ENCODE measurements at places on chromosomes 5 and 9. TPM values are rescaled to one million over a fixed set of nuclear protein-coding genes. Genes with fewer than 3 reads are reported as not detected.

The CSNK1A1 gene
- total RNA-seq: 168 TPM

The GPX8 gene
- not detected for total RNA-seq

The SMIM33 gene
- not detected for total RNA-seq

The BRINP1 gene
- total RNA-seq: not detected

The SIT1 gene
- total RNA-seq: 38.5 TPM

The PCDHGC4 gene
- total RNA-seq: 0.42 TPM

The BTNL3 gene
- total RNA-seq: not detected

The TCF7 gene
- 58.8 TPM for total RNA-seq

The CDKN2B-AS1 gene
- 2.5 TPM for total RNA-seq

The RETREG1 gene
- 12.9 TPM for total RNA-seq

The SLC6A7 gene
- total RNA-seq: not detected

DNA sequence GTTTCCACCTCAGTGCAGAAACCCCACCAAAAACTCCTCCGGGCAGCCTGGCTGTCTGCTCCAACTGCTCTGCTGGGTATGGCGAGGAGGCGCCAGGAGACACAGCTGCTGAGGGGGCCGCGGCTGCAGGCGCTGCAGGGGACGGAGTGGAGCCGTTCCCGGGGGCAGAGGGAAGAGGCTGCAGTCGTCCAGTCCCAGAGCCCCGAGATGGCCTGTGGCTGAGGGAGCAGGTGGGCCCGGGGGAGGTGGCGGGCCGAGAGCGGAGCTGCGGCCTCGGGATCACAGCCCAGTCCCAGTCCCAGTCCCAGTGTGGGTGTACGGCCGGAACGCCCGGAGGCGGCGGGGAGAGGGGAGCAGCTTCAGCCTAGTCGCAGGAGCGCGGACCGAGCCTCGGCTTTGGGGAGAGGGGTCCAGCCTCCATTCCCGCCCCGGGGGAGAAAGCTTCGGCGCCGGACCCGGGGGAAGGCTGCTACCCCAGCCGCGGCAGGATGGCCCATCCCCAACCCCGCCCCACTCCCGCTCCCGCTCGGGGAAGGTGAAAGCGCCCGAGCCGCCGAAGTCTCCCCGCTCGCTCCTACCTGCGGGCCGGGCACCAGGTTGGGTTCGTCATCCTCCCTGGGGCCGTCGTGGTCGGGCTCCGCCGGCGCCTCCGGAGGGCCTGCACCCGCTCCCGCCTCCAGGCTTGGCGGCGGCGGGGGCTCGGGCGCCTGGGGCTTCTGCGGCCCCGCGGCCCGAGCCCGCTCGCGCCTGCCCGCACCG, 513 bp downstream of the FAM193B start:
- DNase-seq: no peak

- DNase-seq: no peak
These were observed 11.6 kb upstream of the ABL1 start for GRCh38 chr9:130823435-130823834.

DNA sequence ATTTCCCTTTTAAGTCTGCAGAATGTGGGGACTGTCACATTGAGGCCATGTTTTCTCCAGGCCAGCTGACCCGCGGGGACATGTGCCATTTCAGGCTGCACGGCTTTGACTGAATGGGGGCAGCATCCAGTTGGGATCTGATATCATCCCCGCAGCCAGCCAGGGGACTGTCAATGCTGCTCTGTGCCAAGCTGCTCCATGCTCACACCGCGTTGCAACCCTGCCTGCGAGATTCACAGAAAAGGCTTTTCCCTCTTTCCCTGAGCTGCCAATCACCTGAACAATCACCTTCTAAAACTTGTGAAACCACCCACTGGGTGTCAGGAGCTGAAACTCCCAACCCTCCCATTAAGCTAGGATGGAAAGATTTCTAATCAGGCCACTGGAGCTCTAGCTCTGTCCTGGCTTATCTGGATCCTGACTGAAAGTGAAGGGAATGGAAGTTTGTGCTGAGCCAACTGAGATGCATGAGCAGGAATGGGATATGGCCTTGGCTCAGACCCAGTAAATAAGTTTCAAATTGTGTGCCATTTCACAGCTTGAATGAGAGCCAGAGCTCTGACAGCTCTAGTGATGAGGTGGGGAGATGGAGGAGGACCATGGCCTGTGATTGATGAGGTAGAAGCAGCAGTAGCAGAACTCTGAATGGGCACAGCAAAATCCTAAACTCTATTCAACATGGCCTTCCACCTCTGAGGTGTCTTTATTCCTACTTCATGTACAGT, 34.5 kb upstream of the ZNF366 start:
- no peak for DNase-seq

GRCh38 chr5:112646139-112646936, 91.3 kb upstream of the APC start:
- DNase-seq: no peak

GRCh38 chr9:113247640-113248039, 26.3 kb downstream of the SLC31A1 start:
- DNase-seq: no peak

GRCh38 chr5:62600560-62601252, 22.1 kb downstream of the LRRC70 start:
- no peak for DNase-seq

- DNase-seq: no peak
These were observed 250.3 kb downstream of the TUSC1 start for GRCh38 chr9:25427898-25428297.

DNA sequence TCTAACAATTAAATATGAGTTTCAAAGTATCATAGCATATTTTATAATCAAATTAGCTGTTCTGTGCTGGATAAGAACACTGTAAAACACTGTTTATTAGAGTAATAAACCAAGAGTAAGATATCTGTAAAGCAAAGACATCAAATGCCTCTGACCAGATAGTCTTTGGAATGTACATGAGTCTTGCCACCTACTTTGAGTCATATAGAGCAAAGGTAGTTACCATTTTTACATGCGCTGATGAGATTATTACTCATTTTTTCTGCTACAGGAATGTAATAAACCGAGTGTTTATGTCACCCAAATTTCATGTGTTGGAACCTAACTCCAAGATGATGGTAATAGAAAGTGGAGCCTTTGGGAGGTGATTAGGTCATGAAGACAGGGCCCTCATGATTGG, 654.5 kb downstream of the CETN3 start:
- DNase-seq: no peak

DNA sequence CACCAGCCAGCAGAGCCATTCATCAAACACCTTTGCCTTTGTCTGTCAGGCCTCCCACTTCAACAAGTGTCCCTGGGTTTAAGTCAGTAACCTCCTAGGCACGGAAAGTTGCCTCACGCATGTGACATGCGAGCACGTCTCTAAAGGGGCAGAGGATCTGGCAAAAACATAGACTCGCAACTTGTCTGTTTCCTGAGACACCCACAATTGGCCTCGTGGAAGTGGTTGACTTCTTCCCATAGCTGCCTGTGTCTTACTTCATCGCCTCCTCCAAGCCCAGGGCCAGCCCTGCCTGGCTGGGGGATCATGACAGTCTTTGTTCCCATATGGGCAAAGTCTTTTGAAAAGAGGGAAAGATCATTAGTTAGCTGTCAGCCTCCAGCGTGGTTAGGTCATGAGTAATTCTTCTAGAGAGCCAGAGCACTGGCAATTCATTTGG, 35.5 kb upstream of the GLRX start:
- no peak for DNase-seq

GRCh38 chr5:59093329-59093728, 510.5 kb downstream of the RAB3C start:
- no peak for DNase-seq

DNA sequence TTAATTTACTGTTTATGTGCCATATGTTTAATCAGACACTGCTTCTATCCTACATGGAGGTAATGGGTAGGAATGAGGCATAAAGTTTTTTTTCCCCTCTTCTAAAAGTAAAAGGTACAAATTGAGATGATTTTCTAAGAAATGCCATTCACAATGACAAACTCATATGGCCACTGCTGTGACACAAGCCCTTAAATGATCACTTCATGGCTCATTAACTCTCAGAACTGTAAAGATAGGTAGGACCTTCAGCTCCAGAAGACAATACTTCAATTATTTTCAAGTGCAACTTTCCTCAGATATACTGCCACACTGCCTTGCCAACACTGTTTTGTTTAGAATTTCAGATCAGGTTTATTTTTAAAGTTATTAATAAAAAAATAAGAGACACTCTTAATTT, 362.9 kb upstream of the ZNF608 start:
- no peak for DNase-seq

- no peak for DNase-seq
These were observed 141.7 kb downstream of the MVB12B start for GRCh38 chr9:126468141-126468825.

- DNase-seq: peak; percentile 47
These were observed 76.2 kb upstream of the PTPN3 start for GRCh38 chr9:109574061-109574882.

GRCh38 chr5:80223561-80223960, 32.3 kb downstream of the SERINC5 start:
- DNase-seq: no peak

GRCh38 chr9:129761901-129762369, 9.1 kb upstream of the PTGES start:
- DNase-seq: no peak

DNA sequence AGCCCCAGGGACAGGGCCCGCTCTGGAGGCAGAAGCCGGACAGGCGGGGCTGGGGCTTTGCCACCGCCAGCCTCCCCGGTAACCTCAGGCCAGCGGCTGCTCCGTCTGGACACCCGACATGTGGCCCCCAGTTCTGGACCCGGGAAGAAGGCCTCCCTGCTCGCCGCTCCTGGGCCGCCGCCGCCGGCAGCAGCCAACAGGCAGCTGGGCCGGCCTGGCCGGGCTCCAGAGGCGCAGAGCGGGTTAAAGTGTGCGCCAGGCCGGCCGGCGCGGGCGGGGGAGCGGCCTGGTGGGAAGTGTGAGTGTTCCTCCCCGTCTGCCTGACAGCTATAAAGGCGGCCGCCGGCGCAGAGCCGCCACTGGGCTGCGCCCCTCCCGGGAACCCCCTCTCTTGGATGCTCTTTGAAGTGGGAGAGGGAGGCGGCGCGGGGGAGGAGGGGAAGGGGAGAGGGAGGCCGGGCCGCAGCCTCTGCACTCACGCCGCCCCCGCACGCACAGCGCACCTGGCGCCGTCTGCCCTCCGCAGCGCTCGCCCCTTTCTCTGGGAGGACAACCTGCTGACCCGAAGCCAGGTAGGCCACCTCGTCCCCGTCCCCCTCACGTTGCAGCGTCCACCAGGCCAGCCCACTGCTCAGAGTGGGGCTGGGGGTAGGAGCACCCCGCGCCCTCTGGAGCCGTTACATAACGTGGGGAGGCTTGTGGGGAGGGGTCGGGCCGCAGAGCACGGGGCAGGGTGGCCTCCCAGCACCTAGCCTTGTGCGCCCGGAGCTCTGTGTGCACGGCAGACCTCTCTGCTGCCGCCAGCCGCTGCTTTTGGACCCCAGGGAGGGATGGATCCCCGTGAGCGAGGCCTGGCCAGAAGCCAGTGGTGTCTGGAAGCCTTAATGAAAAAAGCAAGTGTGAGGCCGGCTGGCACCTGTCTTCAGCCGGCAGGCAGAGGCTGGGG, at the start of gene ADAMTSL2:
Gene ADAMTSL2, plus strand, starts transcription at position 359 of the 946 bp plus-strand sequence. CDS start 2,009 bp downstream, outside the sequence.
- no peak for DNase-seq

DNA sequence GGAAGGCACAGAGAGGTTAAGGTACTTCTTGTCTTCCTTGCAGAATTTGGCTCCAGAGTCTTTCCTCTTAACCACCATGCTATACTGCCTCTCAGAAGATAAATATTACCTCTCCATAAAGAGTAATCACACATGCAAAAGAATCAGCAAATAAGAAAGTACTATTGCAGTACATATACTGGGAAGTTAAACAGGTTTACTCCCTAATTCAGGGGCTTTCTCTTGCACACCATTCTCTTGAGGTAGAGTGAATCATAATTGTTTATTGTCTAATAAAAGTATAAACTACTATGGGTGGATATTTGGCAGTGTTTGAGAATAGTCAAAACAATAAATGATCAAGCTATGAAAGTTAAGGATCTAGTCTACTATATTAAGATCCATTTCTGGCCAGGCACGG, 40.4 kb downstream of the SPINK5 start:
- no peak for DNase-seq

- peak; percentile 51 for DNase-seq
These were observed 96.7 kb downstream of the SUSD1 start for GRCh38 chr9:112078432-112078831.

GRCh38 chr5:65157906-65158603, 323.7 kb downstream of the ADAMTS6 start:
- DNase-seq: no peak

- no peak for DNase-seq
These were observed 35.4 kb downstream of the SREK1 start for GRCh38 chr5:66179297-66180051.

DNA sequence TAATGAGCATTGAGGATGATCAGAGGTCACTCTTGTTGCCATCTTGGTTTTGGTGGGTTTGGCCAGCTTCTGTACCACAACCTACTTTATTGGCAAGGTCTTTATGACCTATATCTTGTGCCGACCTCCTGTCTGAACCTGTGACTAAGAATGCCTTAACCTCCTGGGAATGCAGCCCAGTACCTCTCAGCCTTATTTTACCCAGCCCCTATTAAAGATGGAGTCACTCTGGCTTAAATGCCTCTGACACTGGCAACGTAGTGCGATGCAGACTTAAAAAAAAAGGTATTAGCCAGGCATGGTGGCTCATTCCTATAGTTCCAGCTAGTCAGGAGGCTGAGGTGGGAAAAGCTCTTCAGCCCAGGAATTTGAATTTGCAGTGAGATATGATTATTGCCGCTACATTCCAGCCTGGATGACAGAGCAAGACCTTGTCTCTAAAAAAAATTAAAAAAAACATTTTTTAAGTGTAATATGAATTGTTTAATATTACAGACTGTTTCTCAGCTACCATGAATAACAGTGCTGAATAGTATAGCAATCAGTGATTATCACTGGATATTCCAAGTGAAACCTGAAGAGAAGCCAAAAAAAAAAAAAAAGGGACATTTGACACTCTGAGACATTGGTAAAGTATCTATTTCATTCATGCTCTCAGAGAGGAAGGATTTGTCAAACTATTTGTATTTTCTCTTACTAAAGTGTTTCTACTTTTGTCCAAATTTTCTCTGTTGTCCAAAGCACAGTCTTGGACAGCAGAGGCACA, 18.3 kb upstream of the STOM start:
- DNase-seq: no peak

DNA sequence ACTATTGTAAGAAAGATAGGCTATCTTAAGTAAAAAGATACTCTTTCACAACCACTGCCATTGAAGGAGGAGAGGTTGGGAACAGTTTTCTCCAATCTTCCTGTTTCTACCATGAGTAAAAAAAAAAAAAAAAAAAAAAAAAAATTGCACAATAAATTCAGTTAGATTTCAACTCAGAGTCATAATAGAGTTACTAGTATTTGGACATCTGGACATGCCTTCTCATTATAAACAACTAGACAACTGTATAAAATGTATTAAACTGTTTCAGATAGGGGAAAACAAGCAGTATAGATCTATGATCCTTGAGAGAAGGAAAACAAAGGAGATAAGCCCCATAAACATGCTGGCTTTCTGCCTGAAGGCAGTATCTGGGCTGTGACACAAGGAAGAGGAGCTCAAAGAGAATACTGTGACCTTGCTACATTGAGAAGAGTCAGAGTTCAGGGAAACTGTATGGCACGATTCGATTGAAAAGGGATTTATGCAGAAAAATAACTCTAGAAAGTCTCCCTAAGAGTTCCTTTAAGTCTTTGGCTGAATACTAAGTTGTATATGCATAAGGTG, 249.2 kb upstream of the POU5F2 start:
- DNase-seq: no peak

Measured in B cell (primary cell).